ENCODE measurements at places on chromosomes 1 and 21.

DNA sequence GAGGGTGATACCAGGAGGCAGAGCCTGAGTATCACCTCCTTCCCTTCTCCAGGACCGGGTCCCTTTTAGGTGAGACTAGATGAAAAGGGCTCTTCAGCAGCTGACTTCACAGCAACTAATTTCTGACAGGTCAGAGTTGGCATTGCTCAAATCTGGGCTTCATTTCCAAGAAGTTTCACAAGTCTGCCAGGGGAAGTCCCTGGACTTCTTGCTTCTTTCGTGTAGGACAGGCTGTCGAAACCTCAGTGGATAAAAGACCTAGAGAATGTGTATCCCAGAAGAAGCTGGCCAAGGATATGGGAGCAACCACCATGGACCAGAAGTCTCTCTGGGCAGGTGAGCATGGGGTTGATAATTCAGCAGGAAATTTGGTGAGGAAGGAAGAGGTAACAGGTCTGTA, at the start of gene CHI3L2:
CHI3L2 (plus strand) TSS at position 280 of the 400 bp plus-strand sequence; CDS start at position 297, 17 bp downstream.
- DNase-seq, result no peak

DNA sequence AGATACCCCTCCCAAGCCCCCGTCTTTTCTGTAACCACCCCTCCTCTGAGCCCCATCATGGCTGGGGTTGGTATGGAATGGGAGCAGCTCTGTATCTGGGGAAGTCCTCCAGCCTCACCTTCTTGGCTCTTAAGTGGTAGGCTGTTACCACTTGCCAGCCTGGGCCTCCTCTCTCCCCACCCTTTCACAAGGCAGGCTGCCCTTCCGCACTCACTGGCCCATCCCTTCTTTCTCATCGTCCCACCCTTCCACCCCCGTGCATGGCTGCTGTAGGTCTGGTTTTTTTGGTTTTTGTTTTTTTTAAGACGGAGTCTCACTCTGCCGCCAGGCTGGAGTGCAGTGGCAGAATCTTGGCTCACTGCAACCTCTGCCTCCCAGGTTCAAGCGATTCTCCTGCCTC, 5.2 kb downstream of the CYB561D1 start:
- DNase-seq, result no peak

DNA sequence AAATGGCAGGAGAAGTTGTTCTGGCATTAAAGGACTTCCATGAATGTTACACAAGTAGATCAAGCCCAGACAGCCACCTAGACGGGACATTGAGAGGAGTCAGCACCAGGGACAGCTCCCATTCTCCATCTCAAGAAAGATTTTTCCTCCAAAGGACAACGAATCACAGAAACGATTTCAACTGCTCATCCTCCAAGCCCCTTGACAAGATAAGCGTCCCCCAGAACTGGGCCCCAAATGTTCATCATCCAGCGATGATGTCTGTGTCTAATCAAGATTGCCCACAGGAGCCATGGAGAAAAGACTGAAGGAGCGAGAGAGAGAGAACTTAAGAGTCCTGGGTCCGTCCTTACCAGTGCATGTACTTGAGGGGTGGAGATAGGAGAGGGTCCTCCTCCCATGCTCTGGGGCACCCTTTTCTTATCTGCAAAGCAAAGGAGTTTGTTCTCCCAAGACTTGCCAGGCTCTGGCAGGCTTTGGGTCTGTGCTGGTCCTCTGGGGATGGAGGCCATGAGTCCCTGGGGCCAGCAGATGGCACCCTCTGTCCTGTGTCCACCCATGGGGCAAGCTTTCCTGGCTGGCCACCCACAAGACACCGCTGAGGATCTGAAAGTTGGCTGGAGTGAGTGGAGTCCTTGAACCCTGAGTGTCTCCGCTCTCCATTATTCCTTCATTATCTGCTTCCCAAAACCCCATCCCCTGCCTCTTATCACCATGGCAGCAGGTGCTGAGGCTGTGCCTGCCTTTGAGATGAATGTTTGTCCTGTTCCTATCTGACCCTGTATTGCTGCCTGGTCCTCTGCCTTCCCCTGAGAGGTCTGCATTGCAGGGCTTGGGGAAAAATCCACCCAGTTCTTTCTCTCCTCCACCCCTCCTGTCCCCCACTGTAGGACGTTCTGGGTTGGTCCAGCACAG, 164.6 kb downstream of the ACTL8 start:
- DNase-seq, result peak; percentile 26

- no peak for DNase-seq
Measured at GRCh38 chr1:41535716-41536115, 51.2 kb upstream of the EDN2 start.

- DNase-seq, result no peak
Measured at GRCh38 chr1:25392841-25393240, 27.8 kb downstream of the RHCE start.

- DNase-seq, result no peak
Measured at GRCh38 chr1:55204997-55205396, 10.2 kb downstream of the USP24 start.

DNA sequence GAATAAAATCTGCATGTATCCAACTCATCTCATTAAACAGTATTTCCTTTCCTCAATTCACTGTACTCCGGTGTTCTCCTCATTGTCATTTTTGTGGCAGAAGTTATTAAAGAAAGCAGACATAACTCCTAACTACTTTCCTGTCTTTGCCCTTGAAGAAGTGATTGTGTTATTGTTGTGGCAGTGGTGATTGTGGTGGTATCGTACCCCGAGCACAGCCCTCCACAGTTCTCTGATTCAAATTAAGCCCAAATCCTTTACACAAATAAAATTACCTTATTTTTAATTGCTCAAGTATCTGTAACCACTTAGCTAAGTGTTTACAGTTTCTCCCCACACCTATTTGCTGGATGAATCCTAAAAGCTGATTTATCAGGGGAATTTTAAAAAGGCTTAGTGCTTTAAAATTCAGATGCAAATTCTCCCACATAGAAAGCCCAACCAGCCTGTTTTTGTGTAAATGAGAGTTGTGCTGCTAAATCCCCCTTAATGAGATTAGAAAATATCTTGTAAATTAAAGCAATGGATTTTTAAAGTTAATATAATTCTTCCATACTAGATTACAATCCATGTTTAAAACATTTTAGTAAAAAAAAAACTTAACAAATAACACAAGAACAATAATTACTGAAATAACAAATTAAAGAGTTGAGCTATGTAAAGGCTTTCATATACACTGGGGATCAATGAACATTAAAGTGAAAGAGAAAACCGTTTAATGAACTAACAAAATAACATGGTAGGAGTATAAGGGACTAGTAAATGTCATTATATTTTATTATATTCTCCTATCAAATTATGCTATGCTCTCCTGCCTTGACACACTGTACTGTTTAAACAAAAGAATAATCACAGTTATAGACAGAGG, 259.0 kb downstream of the NEGR1 start:
- DNase-seq, result no peak

DNA sequence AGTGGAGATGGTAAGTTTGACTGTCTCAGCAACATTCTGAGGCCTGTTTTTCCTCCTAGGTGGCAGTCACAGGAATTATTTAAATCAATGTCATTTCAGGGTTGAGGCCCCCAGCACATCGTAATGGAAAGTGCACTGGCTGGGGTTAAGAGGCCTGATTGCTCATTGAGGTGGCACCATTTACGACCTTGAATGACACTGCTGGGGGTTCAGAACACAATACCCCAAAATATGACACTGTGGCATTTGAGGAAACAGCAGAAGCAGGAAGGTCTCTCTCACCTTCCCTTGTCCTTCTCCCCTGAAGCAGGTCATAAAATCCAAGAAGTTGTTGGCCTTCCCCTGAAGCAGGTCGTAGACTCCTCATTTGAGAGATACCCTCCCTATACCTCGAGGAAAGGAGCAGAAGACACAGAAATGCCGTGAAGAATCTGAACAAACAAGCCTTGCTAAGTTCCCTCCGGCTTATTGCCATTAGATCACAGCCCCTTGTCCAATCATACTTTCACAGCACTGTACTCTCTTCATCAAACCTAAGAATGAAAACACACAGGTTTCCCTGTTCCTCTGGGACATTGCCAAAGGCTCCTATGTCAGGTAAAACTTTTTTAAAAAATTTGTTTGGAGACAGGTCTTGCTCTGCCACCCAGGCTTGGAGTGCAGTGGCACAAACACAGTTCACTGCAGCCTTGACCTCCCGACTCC, 71.3 kb downstream of the S1PR1 start:
- no peak for DNase-seq

DNA sequence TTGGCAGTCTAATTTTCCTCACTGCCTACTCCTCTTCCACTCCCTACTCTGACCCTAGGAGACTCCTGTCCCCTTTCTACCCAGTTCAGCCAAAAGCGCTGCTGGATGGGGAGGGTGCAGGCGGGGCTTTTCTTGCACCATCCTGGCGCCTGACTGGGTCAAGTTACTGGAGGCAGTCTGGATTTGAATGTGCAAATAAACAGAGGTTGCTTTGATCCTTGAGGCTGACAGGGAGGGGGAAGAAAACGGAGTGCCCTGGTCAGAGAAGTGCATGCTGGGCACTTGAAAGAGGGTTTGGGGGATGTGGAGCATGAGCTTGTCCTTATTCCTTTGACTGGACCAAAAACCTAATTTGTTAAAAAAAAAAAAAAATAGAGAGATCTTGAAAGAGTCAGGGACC, 76.8 kb upstream of the SOX13 start:
- DNase-seq, result peak; percentile 71

DNA sequence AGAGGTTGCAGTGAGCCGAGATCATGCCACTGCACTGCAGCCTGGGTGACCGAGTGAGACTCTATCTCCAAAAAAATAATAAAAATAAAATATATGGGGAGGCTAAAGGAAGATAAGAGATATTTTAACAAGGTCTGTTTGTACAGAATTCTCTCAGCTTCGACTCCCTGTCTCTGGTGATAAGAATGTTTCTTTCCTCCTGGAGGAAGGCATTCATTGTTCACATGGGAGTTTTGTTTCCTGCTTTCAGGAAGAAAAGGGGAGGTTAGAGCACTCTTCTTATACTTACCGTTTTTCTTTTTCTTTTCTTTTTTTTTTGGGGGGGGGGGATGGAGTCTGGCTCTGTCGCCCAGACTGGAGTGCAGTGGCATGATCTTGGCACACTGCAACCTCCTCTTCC, 2.0 kb upstream of the NAXE start:
- no peak for DNase-seq
